ENCODE measurements at places on chromosomes 6 and 20.

GRCh38 chr6:112237595-112237994 is 16.8 kb downstream of the LAMA4 start:
- DNase-seq, result no peak

- DNase-seq, result no peak
Measured at GRCh38 chr6:16559071-16559470, 202.2 kb downstream of the ATXN1 start.

DNA sequence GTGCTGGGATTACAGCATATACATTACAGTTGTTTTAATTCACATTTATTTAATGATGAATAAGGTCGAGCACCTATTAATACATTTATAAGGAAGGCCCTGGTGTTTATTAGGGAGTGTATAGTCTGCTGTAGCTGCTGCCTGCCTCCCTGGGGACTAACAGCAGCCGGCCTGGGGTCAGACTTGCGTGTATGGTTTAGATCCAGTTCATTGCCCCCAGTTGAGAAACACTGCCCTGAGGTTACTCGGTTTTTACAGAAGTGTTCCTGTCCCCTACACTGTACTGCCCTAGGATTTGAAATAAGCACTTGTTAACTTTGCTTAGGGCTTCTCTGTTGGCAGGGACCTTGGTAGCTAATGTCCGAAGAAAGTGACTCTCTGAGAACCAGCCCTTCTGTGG is 4.0 kb downstream of the TTPAL start:
- DNase-seq, result no peak

DNA sequence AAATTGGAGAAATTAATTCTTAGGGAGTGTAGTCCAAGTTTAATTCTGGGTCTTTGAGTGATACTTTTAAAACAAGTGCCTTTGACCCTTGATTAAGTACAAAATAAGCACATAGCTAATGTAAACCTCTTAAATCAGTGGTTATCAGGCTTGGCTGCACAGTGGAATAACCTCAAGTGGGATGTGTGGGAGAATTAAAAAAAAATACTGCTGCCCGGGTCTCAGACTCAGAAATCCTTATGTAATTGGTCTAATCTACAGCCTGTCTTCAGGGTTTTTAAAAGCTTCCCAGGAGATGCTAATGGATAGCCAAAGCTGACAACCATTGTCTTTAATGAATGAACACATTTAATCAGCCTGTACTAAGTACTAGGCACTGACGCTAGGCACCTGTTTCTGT is 28.5 kb upstream of the TMEM14A start:
- no peak for DNase-seq

GRCh38 chr6:125188037-125188436 is 34.5 kb downstream of the TPD52L1 start:
- DNase-seq, result no peak

DNA sequence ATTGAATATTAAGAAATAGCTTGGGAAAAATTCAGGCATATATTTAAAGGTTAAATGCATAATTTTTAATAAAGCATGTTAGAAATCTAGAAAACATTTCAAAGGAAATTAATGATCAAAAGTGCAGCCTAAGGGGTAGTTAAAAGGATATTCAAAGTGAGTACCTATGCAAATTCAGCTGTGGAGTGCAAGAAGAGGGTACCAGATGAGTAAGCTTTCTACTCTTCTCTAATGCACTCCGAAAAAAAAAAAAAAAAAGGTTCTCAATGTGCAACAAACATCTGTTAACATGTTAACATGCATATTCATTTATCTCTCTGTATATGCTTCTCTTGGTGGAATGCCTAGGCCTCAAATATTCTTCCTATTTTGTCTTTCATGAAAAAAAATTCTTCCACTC is 32.0 kb upstream of the KATNA1 start:
- DNase-seq, result no peak

GRCh38 chr6:26388014-26388413 is 5.1 kb downstream of the BTN2A2 start:
- DNase-seq, result no peak

GRCh38 chr6:125194941-125195340 is 41.4 kb downstream of the TPD52L1 start:
- DNase-seq, result no peak

DNA sequence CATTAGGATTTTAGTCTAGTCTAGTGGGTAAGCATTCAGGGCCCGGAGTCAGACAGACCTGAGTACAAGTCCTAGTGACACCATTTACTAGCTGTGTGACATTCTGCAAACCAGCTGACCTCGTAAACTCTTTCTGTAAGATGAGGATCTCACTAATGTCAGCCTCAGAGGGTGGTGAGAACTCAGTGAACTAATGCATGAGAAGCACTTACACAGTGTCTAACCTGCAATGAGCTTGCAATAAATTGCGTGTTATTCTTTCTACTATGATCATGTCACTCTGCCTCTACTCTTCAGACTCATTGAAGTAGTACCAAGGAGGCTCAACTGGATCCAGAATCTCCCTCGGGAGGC is 41.1 kb upstream of the ZNF831 start:
- no peak for DNase-seq
